ENCODE measurements at places on chromosomes 11 and 22. TPM values are rescaled to one million over a fixed set of nuclear protein-coding genes. Genes with fewer than 3 reads are reported as not detected.

The OR8U1 gene
- not detected for total RNA-seq

The KCNC1 gene
- total RNA-seq: not detected

The C22orf42 gene
- not detected for total RNA-seq

The CREBZF gene
- total RNA-seq: 11.2 TPM

The OR51V1 gene
- total RNA-seq: not detected

The SYT13 gene
- total RNA-seq: 6.4 TPM

The MICAL3 gene
- 78.9 TPM for total RNA-seq

The OR6A2 gene
- total RNA-seq: not detected

The MUC5AC gene
- total RNA-seq: not detected

The STK33 gene
- 25.9 TPM for total RNA-seq

The WNT11 gene
- 20.0 TPM for total RNA-seq

The DDTL gene
- total RNA-seq: 1.7 TPM

The SOX6 gene
- 15.8 TPM for total RNA-seq

The ASCL3 gene
- total RNA-seq: not detected

The LRRC51 gene
- 6.4 TPM for total RNA-seq

The OR52I2 gene
- total RNA-seq: not detected

The CYTH4 gene
- total RNA-seq: 7.0 TPM
